ENCODE measurements at places on chromosomes 6 and 20.

- no peak for DNase-seq
These were observed 27.0 kb upstream of the CALHM6 start for GRCh38 chr6:116434056-116434725.

DNA sequence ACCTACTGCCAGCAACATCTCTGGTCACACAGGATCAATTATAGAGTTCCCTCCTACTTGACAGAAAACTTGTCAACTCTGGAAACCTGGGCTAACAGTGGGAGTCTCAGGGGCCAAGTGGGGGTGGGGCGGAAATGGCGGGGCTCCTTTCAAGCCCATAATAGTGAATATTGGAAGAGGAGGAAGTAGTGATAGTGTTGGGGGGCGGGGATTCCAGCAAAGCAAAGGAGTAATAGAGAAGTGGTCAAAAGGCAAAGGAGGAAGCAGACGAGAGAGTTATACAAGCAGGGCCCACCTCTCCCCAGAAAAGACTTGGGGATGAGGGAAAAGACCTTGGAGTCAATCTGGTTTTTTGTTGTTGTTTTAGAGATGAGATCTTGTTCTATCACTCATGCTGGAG is 2.1 kb downstream of the DEF6 start:
- no peak for DNase-seq

GRCh38 chr20:11080010-11080409 is 406.2 kb upstream of the JAG1 start:
- no peak for DNase-seq

DNA sequence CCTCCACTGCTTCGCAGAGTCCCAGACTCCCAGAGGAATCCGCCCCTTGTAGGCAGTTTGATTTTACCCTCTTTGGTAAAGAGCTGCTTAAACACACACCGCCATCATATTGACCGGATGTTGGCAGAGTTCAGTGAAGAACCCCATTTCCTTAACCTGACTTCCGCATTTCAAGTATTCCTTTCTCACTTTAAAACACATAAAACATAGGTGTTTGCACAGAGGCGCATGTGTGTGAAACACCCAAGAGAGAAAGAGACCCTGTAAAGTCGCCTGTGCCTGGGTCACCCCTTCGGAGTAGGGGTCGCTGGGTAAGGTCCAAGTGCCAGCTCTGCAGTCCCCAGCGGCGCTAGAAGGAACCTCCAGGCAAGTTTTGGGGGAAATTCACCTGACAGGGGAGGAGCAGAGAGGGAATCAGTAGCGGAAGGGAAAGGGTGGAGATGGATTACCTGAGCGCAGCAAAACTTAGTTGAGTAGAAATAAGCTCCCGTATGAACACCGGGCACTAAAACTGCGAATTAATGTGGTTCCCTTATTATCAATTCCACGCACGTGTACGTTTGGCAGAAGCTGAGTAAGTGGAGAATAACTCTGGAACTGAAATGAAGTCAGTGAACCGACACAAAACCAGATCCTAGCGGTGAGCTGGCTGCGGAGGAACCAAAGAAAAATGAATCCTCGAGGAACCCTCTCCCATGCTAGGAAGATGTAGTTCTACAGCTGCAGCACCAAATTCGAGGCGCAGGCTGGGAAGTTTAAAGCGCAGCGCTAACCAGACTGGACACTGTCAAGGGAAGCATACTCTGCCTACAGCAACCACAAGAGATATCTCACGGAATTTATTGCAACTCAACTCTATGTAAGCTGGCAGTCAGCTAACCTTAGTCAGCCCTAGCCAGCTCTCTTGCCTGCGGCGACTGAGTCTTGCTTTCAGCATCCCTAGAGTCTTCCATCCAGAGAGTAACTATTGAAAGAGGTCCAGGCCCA is 3.5 kb upstream of the HTR1B start:
- DNase-seq, result no peak

DNA sequence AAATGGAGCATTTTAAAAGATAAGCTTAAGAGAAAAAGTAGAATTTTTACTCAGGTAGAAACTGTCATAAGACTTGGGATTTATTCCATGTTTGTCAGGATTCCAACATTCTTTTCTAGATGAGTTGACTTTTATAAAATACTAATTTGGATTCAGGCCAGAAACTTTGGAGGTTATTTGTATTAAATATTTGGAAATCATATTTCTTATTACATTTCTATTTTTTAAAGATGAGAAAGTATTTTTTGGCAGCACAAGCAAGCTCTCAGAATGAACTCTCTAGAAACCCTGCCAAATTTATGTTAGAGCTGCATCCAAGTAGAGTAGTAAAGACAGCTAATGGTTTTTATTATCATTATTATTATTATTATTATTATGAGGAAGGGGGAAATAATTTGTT is 1014.9 kb upstream of the GJE1 start:
- DNase-seq, result no peak

DNA sequence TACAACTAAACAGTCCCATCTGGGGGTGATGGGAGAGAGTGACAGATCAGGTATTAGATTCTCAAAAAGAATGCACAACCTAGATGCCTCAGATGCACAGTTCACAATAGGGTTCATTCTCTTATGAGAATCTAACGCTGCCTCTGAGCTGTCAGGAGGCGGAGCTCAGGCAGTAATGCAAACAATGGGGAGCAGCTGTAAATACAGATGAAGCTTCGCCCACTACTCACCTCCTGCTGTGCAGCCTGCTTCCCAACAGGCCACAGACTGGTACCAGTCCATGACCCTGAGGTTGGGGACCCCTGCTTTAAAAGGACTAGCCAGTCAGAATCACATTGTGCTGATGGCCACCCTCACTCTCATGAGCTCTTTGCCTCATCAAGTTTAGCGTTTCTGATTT is 247.0 kb upstream of the KCNQ5 start:
- no peak for DNase-seq

DNA sequence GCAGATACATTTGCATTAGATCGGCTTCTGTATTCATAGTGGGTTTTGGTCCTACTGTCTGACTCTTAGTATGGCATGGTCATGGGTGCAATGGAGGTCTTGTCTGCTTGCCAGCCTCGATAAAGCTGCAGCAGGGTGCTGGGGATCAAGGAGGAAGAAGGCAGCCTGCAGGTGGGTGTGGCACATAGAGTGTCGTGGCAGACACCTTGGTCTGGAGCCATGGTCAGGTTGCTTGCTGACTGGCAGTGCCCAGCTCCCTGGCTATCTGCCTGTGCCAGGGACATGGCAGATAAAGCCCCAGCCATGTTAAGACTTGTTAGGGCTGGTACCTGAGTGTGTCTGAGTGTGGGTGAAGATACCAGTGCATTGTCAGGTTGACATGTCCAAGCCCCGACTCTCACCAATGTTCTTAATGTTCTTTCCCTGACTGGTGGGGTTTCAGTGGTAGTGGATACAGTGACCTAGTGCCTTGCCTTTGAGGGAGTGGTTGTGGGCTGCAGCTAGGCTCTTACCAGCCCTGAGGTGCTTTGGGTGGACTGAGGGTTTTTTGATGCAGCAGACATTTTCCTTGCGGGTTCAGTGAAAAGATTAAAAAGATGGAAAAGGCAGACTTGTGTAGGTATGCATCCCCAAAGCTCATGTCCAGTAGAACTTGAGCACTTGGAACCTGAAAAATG is 1.8 kb downstream of the FAM83D start:
- no peak for DNase-seq

GRCh38 chr6:136764517-136764993 is 27.7 kb downstream of the MAP3K5 start:
- no peak for DNase-seq

DNA sequence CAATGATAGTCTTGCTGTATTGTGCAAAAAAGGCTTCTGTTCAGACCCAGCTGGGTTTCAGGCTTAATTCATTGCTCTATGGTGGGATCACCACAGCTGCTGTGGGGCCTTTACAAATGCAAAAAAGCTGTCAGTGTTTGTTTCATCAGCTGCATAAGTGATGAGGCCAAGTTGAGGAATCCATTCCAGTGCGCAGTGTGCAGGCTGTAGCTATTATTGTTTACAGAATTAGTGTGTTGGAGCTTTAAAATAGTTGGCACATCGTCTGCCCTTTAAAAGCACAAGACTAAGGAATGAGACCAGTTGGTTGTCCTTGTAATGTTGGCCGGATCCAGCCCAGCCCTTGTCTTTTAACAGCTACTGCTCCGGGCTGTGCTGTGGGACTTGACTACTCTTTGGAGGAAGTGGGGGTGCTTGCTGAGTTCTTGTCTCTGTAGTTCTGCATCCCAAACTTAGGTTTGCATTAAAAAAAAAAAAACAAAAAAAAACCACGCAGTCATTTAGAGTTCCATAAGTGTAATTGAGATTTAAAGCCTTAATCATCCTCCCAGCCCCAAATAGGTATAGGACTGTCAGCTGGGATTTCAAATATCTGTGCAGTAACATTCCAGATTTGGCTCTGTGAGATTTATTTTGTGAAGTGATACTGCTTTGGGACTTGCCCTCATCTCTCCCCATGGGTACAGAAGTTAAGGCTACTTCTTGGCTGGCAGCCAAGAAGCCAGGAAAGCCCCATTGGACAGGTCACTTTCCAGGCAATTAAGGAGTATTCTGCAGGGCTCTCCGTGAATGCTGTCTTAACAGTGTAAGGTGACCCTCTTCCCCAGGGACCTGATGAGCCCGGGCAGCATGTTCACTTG is 19.3 kb downstream of the JARID2 start:
- no peak for DNase-seq

- no peak for DNase-seq
These were observed 37.0 kb downstream of the BPIFB1 start for GRCh38 chr20:33320006-33320405.

DNA sequence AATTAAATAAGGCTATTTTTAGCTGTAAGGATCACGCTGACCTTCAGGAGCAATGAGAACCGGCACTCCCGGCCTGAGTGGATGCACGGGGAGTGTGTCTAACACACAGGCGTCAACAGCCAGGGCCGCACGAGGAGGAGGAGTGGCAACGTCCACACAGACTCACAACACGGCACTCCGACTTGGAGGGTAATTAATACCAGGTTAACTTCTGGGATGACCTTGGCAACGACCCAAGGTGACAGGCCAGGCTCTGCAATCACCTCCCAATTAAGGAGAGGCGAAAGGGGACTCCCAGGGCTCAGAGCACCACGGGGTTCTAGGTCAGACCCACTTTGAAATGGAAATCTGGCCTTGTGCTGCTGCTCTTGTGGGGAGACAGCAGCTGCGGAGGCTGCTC is 84.0 kb downstream of the RAMACL start:
- no peak for DNase-seq

DNA sequence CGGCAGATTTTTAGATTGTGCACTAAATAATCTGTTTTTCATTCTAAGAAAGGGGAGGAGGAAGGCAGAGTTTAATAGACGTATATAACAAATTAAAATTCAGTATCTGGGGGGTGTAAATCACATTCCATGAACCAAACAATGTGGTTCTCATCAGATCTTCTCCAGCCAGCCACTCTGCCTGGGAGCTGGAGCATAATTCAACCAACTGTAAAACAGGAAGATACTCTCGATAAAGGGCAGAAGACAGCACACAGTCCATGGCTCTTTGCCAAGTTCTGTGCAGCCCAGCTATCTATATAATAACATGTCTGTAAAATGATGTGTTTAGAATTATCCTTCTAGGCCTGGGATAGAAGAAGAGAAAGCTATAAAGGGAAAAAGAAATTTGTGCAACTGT is 289.9 kb upstream of the ZFP64 start:
- DNase-seq, result no peak

- DNase-seq, result no peak
These were observed 10.0 kb downstream of the MBOAT1 start for GRCh38 chr6:20202324-20202658.

- DNase-seq, result peak; percentile 6
These were observed 68.3 kb upstream of the TMEM244 start for GRCh38 chr6:129929433-129929832.

DNA sequence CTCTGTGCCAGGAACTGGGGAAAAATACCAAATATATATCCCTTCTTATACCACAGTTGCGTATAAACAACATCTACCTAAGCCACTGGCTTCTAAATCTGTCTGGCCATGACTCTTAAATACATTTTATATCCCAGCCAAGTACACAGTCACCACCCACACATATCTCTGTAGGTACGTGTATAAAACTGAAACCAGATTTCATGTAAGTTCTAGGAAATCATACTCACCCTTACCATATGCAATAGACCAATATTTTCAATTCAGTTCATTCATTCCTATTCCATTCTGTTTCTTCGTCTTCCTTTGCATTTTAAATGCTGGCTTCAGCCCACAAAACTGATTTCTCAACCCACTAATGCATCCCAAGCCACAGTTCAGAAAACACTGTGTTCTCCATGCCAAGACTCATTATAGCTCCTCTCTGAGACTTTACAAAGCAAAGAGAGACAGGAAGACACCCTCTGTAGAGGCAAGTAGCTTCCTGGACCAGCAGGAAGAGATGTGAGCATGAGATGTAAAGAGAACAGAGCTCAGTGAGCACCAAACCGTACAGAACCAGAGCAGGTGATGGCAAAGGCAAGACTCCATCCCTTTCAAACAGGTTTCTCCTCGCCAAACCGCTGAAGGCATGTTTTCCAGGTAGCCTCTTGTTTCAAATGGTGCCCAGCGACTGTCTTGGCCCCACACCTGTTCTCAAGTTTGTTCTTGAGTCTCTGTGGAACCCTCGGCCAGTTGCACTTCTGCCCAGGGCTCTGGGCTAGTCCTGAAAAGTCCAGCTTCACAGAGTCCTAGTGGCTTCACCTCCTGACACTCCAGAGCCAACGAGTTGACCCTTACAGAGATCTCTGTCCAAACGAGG is 18.7 kb downstream of the FAM50B start:
- no peak for DNase-seq

DNA sequence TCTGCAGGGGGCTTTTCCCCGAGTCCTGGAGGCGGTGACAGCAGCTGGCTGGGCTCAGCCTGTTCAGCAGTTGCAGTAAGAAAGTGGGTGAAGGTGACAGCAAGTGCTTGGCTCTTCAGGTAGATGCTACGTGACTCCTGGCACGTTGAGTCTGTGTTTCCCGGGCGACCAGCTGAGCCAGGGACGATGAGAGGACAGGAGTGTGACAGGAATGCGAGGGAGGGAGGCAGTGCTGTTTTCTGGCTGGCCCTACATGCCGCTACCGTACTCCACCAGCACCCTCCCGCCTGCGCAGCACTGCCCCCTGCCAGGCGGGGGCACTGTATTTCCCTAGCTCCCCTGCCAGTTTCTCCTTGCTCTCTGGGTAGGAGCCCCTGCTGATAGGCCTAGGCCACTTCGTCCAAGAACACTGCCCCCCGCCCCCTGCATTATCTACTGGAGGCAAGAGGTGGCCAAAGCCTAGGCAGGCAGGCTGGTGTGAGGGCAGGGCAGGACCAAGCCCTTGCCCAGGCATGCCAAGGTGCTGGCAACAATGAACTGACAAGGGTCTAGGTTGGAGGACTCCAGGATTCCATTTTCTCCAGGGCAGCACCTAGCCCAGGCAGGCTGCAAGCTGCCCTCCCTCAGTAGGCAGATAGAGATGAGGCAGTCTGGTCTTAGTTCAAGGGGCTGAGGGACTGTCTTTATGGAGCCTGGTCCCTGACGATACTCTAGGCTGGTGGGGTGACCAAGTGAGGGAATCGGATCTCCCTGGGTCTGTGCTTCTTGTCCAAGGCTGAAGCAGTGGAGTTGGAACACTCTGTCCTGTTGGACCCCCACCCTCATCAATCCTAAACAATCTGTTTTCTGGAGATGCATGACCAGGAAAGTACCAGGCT is 19.2 kb downstream of the MRPS18A start:
- DNase-seq, result no peak

- DNase-seq, result no peak
These were observed 53.2 kb downstream of the CTCFL start for GRCh38 chr20:57471496-57472372.

Measured in frontal cortex (tissue), 4 donors.